ENCODE measurements at places on chromosomes 2 and 18. TPM values are rescaled to one million over a fixed set of nuclear protein-coding genes. Genes with fewer than 3 reads are reported as not detected.

DNA sequence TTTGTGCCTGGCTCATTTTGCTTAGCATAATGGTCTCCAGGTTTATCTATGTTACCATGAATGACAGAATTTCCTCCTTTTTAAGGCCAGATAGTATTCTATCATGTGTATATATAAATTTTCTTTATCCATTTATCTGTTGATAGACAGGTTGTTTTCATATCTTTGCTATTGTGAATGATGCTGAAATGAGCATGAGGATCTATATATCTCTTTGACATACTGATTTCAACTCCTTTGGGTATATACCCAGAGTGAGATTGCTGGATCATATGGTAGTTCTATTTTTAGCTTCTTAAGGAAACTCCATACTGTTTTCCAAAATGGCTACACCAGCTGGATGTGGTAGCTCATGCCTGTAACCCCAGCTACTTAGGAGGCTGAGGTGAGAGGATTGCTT, 86.4 kb upstream of the LTBP1 start:
- DNase-seq = no peak

DNA sequence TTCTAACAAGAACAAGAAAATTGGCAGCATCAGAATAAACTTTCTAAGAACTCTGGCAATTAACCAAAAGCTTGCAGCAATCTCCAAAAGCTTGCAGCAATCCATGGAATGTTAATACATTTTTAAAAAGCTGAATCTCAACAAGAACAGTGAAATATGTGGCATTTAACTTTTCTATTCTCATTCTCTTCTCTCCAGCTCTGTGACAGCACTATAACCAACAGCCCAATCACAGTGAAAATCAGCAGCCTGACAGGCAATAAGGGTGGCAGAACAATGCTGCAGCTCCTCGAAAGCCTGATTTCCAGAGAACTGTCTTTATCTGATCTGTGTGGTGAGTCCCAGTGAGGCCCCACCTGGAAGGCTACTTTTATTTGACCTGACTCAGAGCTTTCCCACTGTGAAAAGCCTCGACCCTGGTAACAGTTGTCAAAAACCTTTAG, 60.0 kb downstream of the TMEM131 start:
- DNase-seq = no peak

The FBXO36 gene
- 4.2 TPM for total RNA-seq

GRCh38 chr2:238730001-238730669, 117.8 kb upstream of the TWIST2 start:
- DNase-seq = no peak

DNA sequence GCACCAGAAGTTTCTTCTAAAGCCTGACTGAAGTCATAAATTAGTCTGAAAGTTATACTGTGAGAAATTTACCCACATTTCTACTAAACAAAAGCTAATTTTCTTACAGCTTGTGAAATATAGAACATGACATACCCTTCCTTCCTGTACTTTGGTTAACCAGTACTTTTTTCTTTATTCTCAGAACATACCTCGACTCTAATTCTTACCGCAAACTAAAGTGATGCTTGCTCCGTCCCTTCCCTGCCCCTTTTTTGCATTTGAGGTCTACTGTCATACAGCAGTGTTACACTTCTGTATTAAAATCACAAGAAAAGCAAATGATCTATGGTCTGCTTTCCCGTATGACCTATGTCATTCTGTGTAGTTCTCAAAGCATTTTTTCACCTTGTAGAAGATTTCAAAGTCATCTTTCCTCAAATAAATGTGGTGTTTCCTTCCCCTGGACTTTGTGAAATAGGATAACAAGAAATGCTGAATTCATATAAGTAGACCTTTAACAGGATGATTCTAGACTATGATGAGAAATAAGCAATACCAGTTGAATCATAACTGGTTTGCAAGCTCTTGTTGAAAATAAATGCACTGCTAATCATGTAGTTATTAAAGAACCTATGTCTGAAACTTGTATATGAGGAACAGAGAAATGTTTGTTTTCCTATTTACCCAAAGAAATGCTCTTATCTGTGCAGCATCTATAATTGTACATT, 30.4 kb downstream of the CYTIP start:
- no peak for DNase-seq

DNA sequence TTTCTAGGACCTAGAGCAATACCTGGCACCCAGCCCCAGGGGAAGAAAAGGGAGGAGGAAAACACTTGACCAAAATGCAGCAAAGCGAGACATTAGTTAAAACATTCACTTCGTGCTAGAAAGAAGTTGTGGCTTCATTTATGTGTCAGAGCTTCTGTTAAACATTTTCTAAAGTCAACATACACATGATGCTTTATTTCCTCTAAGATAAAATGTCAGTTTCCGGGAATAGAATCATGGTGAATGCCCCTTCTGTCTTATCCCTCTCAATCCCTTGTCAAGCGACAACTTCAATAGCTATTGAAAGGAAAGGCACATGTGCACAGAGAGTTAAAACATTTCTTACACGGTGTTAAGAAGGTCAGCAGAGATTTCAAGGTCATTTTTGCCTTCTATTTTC, 404.6 kb upstream of the CWC22 start:
- no peak for DNase-seq

DNA sequence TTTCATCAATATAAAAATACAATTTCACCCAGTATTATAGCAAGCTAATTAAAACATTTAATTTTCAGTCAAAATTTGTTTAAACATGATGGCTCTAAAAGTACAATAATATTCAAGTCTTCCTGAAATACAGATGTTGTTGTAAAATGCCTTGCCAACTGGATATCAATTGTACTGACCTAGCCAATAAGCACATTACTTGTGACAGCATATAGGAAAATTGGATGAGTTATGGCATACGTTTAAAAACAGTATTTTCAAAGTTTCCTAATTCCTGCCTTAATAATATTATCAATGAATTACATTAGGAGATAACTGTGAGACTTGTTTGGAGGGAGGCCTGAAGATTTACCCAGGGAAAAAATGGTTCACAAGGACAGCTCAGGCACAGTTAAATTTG, 336.9 kb upstream of the CDH20 start:
- no peak for DNase-seq

The RMC1 gene
- total RNA-seq = 17.4 TPM

DNA sequence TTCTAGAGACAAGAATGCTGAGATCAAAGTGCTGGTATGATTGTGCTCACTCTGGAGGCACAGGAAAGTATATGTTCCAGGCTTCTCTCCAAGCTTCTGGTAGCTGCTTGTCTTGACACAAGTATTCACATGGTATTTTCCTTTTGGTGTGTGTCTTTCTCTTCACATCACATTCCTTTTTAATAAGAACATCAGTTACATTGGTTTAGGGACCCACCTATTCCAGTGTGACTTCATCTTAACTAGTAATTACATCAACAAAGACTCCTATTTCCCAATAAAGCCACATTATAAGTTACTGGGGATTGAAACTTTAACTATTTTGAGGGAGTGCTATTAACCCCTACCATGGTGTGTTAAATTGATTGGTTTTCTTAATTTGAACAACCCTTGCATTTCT, 119.1 kb downstream of the FSIP2 start:
- no peak for DNase-seq

GRCh38 chr2:168340931-168341330, 93.5 kb upstream of the STK39 start:
- DNase-seq = no peak

The SLC25A12 gene
- 18.4 TPM for total RNA-seq

DNA sequence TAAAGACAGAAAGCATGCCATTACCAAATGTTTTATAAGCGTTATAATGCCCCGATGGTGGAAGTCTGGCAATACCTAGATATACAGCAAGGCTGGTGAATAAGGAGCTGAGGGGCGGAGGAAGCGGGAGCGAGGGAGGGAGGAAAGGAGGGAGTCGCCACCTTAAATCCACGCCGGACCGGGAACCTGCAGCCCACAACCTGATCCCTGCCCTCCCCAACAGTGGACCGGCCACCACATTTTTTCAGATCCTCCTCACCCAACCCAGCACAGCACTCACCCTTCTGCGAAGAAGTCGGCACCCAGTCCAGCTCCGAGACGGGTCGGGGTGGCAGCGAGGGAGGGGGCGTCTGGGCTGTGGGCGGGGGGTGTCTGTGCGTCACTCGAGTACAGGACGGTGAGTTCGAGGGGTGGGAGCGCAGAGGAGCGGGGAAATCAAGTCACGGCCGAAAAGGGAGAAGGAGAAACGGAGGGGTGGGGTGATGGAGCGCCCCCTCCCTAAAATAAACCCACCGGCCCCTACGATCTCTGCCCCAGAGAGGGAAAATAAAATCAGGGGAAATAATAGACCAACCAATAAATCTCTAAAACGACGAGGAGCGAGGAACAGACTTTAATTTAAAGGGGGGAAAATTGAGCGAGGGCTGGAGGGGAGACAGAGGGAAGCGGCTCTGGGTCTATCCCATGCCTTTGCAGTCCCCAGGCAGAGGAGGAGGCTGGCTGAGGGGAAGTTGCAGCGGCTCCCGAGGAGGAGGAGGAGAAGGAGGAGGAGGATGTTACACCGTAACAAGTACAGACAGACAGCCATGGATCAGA, 96.5 kb upstream of the SERTAD2 start:
- DNase-seq = peak; percentile 54

The PCARE gene
- total RNA-seq = 0.22 TPM

The RPRM gene
- total RNA-seq = not detected

- no peak for DNase-seq
These were observed 4.3 kb downstream of the MCEE start for GRCh38 chr2:71125506-71126294.

DNA sequence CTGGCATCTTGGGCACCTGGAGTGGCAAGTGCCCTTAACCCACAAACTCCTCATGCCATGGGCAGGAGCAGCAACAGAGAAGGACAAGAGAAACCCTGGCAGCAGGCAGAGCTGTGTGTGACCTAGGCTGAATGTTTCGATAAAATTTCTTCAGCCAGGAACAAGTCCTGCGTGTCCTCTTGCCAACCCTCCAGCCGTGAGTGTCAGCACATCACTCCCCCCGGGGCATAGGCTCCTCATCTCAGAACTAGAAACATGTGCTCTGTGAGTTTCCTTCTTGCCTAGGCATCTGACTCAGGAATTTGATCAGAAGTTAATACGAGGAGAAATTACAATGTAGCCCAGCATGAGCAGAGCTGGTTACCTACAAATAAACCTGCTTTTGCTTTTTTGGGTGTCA, 2.2 kb downstream of the ABCG8 start:
- DNase-seq = no peak

DNA sequence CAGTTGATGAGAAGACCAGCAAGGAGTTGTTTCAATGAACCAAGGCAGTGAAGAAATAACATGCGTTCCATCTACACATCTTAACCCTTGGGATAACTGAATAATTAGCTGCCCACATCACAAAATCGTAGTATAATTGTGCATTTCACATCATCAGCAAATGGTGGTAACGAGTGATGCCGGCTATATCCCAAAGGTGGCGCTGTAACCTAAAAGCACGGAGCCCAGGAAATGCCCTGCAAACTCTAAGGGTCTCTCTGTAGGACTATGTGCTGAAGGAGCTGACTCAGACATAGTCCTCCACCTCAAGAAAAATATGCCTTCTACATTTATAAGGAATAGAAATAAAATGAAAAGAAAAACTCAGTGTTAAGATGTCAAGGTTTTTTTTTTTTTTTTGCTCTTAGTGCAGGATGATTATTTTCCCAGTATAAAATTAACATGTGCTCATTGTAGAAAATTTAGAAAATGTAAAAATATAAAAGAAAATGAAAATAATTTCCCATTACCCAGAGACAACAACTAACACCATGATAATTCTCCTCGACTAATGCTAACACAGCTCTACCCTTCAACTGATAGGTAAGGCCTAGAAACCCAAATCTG, 23.1 kb upstream of the DSG3 start:
- no peak for DNase-seq

The DNAH6 gene
- 2.2 TPM for total RNA-seq

GRCh38 chr18:75209129-75209950, at the start of gene PTGR3:
Gene PTGR3 (minus strand): TSS chr18:75209139. CDS start chr18:75209058, 81 bp downstream.
- peak; percentile 85 for DNase-seq

- peak; percentile 92 for DNase-seq
These were observed at the start of gene ODC1 for GRCh38 chr2:10447895-10448575. Gene ODC1 (minus strand): TSS chr2:10448327. CDS start chr2:10445032, 3,295 bp downstream.

The ST8SIA5 gene
- total RNA-seq = not detected

GRCh38 chr2:177929662-177930522, 142.7 kb downstream of the PDE11A start:
- DNase-seq = no peak

The FANCL gene
- 23.8 TPM for total RNA-seq

- DNase-seq = no peak
These were observed 3.8 kb downstream of the CREB1 start for GRCh38 chr2:207533461-207534008.

- DNase-seq = peak; percentile 9
These were observed 337.5 kb downstream of the GULP1 start for GRCh38 chr2:188628989-188629752.

The CTAGE1 gene
- not detected for total RNA-seq

GRCh38 chr2:203993011-203993410, 56.4 kb downstream of the ICOS start:
- no peak for DNase-seq

- DNase-seq = no peak
These were observed 34.7 kb upstream of the ZEB2 start for GRCh38 chr2:144554492-144555210.

DNA sequence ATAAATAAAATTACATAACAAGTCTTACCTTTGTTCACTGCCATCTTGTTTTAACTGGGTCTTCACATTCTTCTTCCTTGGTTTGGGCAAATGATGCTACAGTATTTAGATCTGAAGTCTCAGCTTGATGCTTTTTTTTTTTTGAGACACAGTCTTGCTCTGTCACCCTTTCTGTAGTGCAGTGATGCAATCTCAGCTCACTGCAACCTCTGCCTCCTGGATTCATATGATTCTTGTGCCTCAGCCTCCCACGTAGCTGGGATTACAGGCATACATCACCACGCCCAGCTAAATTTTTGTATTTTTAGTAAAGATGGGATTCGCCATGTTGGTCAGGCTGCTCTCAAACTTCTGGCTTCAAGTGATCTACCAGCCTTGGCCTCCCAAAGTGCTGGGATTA, 53.2 kb upstream of the MAT2A start:
- no peak for DNase-seq

DNA sequence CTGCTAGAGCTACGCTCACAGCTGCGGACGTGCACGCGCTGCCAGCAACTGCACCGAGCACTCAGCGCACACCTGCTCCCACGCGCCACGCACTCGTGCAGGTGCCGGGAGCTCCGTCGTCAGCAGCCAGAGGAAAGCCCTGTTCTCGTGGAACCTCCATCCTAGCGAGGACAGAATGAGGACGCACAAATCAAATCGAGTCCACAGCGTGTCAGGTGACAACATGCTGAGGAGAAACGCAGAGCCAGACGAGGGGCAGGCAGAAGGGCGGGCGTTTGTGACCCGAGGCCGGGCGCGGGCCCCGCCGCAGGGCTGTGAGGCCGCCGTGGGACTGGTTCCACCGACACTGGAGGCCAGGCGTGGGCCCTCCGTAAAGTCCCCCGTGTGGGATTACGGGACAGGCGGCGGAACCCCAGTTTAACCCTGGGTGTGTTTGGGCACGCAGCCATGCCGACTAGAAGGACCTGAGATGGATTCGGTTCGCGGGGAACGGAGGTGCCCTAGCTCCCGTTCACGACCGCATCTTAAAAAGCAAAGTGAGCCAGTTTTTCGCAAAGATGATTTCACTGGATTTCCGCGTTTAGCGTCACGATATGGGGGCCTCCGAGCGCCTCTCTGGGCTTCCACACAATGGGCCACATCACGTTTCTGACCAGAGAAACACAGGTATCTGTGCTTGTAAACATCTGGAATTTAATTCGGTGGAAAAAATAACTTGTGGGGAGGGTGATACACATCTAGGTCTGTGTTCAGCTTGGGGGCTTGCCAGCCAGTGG, 26.9 kb upstream of the ALKAL2 start:
- DNase-seq = no peak

The SLC11A1 gene
- total RNA-seq = 213 TPM

All from tibial nerve (tissue), 4 donors.